ENCODE measurements at places on chromosomes 5 and 9. TPM values are rescaled to one million over a fixed set of nuclear protein-coding genes. Genes with fewer than 3 reads are reported as not detected.

DNA sequence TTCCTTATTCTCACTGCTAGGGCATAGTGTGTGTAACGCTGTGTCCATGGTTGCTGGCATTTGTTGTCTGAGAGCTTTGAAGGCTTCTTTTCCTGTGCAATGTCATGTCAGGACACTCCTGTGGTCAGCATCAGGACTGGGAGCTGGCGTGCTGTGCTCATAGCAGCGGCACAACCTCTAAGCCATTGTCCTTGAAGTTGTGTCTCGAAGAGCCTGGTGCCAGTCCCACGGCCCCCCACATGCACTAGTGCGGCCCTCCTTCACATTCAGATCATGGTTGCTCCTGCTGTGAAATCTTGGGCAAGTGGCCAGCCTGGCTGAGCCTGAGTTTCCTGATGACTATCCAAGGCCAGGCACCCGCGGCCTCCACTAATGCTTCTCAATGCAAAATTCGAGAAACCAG is 32.4 kb downstream of the PDZD2 start:
- H3K27me3 ChIP-seq: no peaks in the 10 kb centered on the region
- H3K27ac ChIP-seq: no peak overlapping the region
- no peak for DNase-seq
- H3K4me3 ChIP-seq: no peak overlapping the region
- H3K36me3 ChIP-seq: no peaks in the 10 kb centered on the region

The SPINK13 gene
- total RNA-seq: not detected

GRCh38 chr9:89677702-89678395 is 73.0 kb downstream of the GADD45G start:
- H3K4me1 ChIP-seq: no peaks in the 10 kb centered on the region
- H3K36me3 ChIP-seq: no peaks in the 10 kb centered on the region
- peak overlapping the region; percentile 46 for H3K27ac ChIP-seq
- H3K4me3 ChIP-seq: no peak overlapping the region
- DNase-seq: no peak
- no peaks in the 10 kb centered on the region for H3K27me3 ChIP-seq

- H3K4me3 ChIP-seq: no peak overlapping the region
- no peaks in the 10 kb centered on the region for H3K27me3 ChIP-seq
- no peaks in the 10 kb centered on the region for H3K4me1 ChIP-seq
- no peak overlapping the region for H3K27ac ChIP-seq
- DNase-seq: peak; percentile 10
Observed at GRCh38 chr9:133760713-133761290, 22.6 kb upstream of the SARDH start.

DNA sequence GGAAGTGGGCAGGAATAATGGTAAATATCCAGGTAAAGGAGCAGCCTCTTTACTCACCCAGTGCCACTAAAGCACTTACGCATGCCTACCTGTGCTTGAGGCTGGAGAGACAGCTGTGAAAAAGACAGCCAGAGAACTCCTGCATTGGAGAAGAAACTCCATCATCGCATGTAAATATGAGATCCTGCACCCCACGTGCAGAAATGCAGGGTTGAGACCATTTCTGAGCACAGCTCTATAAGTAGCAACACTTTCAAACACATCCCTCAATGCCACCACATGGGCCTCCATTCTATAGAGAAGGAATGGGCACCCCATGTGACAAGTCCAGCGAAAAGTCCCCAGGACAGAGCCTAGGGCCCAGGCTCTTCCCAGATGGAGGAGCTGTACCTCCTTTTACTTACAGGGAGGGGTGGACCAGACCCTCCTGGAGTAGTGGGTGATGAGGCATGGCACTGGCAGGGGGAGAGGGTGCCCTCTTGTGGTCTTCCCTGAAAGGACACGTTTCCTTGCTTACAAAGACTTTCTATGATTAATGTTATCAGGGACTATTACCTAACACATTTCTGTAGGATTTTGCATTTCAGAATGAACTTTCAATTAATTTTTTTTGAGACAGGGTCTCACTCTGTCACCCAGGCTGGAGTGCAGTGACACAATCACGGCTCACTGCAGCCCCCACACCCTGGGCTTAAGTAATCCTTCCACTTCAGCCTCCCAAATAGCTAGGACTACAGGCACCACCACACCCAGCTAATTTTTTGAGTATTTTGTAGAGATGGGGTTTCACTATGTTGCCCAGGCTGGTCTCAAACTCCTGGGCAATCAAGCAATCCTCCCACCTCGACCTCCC is 55.3 kb upstream of the IL17B start:
- no peaks in the 10 kb centered on the region for H3K36me3 ChIP-seq
- no peak overlapping the region for H3K4me3 ChIP-seq
- H3K4me1 ChIP-seq: no peaks in the 10 kb centered on the region
- H3K27me3 ChIP-seq: no peaks in the 10 kb centered on the region

GRCh38 chr9:126516936-126517832 is 96.5 kb upstream of the LMX1B start:
- H3K27ac ChIP-seq: no peak overlapping the region
- H3K4me3 ChIP-seq: peak overlapping the region; percentile 19
- H3K27me3 ChIP-seq: peaks cover 41% of the 10 kb centered on the region
- no peak for DNase-seq

DNA sequence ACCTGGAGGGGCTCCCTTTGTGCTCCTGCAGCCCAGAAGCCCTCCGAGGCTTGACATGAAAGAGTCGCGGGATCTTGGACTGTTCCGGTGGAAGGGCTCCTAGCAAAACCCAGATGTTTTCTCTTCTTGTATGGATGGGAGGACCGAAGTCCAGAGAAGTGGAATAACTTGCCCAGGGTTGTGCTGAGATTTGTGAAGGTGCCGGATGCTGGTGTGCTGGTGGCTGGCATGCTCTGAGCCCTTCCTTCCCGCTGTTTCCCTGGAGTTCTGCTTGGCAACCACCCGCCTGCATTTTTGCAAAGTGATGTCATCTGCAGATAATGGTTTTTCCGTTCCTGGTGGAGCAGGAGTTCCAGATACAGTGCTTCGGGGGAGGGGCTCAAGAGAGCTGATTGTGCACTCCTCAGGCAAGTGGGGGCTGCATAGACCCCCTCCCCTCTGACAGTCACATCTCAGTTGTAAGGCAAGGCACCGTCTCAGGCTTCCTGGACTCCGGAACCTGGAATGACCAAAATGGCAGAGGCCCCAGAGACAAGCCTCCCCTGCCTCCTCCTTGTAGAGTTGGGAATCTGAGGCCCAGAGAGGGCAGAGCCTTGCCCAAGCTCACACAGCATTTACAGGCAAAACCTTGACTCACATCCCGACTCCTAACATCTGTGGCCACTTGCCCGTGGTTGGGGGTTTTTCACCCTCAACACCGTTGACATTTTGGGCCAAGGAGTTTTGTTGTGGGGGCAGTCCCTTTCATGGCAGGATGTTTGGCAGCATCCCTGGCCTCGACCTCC is 157.0 kb downstream of the RGS3 start:
- DNase-seq: peak; percentile 88
- H3K4me3 ChIP-seq: no peak overlapping the region
- peak overlapping the region; percentile 87 for H3K27ac ChIP-seq
- peaks cover 9% of the 10 kb centered on the region for H3K4me1 ChIP-seq
- no peaks in the 10 kb centered on the region for H3K36me3 ChIP-seq

DNA sequence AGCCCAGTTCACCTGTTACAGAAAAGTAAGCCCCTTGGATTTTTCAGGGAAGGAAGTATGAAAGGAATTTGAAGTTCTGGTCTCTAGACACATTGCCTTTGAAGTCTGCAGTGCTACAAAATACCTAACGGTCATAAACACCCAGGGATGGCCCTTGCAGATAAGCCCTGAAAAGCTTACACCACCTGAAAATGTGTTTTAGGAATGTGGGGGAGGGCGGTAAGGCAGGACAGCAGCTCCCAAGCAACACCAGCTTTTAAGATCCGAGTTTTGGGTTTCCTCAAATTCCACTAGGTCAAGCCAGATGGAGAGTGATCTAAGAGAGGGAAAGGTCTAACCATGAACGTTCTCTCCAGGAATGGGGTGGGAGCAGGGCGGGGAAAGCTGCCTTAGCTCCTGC is 114.1 kb upstream of the PANK3 start:
- no peak for DNase-seq
- H3K4me3 ChIP-seq: no peak overlapping the region
- H3K36me3 ChIP-seq: no peaks in the 10 kb centered on the region
- H3K27me3 ChIP-seq: no peaks in the 10 kb centered on the region
- peaks cover 4% of the 10 kb centered on the region for H3K4me1 ChIP-seq
- no peak overlapping the region for H3K27ac ChIP-seq

DNA sequence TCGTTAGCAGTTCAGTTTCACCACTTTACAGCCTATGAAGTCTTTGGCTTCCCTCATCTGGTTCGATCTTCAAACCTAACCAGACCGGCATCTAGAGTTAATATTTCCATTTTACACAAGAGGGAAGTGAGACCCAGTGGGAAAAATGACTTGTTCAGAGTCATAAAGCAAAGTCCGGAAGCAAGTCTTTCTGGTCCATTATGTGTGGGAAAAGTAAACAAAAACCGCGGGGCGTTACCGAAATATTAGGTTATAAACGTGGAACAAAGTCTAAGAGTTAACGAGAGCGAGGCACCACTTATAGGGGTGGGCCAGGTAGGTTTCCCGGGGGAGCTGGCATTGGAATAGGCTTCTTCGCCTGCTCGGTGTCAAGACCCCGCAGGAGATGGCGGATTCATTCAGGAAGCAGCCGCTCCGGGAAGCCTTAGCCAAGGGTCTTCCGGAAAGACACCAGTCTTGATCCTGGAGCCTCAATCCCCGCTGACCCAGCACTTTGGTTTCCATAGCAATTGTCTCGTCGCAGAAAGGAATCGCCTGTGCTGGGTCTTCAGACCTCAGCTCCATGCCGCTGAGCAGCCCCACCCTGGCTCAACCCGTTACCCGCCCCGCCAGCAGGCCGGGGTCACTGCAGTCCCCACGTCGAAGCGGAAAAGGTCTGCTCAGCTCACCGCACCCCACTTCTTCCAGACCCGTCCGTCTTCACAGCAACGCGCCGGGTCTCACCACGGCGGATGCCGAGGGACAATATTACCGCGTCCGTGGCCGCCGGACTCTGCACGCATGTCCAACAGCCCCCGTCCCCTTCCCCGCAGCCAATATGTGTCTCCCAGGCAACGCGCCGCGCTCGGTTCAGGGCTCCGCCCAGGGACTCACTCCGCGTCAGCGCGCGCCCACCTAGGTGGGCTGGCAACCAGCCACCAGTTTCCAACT is at the start of gene C5orf52:
Gene C5orf52 (plus strand): TSS at position 872 of the 930 bp plus-strand sequence. CDS start 82 bp downstream, outside the sequence.
- no peaks in the 10 kb centered on the region for H3K27me3 ChIP-seq
- no peak within 1 kb of the TSS for H3K27ac ChIP-seq
- H3K4me1 ChIP-seq: no peaks in the 10 kb centered on the region
- H3K4me3 ChIP-seq: peak within 1 kb of the TSS; percentile 39
- H3K36me3 ChIP-seq: no peaks in the 10 kb centered on the region
- DNase-seq: peak; percentile 45

GRCh38 chr5:159412284-159413046 is 82.2 kb upstream of the IL12B start:
- no peak overlapping the region for H3K4me3 ChIP-seq
- H3K36me3 ChIP-seq: no peaks in the 10 kb centered on the region
- no peak for DNase-seq
- H3K27me3 ChIP-seq: no peaks in the 10 kb centered on the region
- no peak overlapping the region for H3K27ac ChIP-seq
- H3K4me1 ChIP-seq: no peaks in the 10 kb centered on the region

- H3K27me3 ChIP-seq: no peaks in the 10 kb centered on the region
- H3K4me3 ChIP-seq: no peak overlapping the region
- DNase-seq: no peak
- H3K4me1 ChIP-seq: peaks cover 12% of the 10 kb centered on the region
- H3K36me3 ChIP-seq: no peaks in the 10 kb centered on the region
- H3K27ac ChIP-seq: peak overlapping the region; percentile 95
Observed at GRCh38 chr9:110123341-110124095, 84.4 kb downstream of the C9orf152 start.

The ARHGEF37 gene
- 8.2 TPM for total RNA-seq

DNA sequence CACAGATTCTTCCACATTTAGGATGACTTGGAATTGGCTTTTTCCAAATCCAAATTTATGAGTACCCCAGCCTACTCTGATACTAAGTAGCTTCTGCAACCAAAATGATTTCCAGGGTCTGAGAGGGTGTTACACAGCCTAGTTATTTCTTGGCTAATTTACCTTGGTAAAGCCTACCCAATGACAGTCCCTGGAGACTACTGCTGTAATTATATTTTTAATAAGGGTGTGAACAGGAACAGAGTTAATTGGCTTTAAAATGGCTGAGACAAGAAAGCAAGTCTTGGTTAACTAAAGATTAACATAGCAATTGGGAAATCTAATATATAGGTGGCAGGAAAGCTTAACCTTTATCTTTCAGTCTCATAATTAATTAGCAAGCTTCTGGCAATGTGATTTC is 9.3 kb downstream of the PRLR start:
- H3K36me3 ChIP-seq: no peaks in the 10 kb centered on the region
- no peaks in the 10 kb centered on the region for H3K27me3 ChIP-seq
- peak overlapping the region; percentile 38 for H3K27ac ChIP-seq
- DNase-seq: no peak
- H3K4me1 ChIP-seq: peaks cover 9% of the 10 kb centered on the region

The RNF183 gene
- 0.82 TPM for total RNA-seq

DNA sequence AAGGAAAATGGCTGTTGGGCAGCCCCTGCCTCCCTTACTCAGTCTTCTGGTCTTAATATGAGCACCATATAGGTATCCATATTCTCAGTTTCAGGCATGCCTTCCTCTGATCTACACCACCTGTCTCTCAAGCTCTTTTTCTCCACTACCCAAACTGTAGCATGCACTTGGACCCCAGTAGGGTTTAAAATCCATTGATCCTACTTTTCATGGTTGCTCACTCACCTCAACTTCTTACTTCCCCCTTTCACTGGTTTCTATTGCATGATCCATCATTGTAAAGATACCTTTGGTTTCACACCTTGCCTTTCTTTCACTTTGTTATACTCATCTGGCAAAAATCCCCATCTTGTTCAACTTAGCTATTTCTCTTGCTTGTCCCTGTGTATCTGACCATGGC is 159.4 kb downstream of the KDM4C start:
- H3K36me3 ChIP-seq: no peaks in the 10 kb centered on the region
- DNase-seq: no peak
- no peak overlapping the region for H3K4me3 ChIP-seq
- H3K27me3 ChIP-seq: no peaks in the 10 kb centered on the region

The PLEKHG4B gene
- total RNA-seq: 0.37 TPM

The CCT5 gene
- 251 TPM for total RNA-seq

- H3K4me1 ChIP-seq: no peaks in the 10 kb centered on the region
- no peaks in the 10 kb centered on the region for H3K36me3 ChIP-seq
- H3K4me3 ChIP-seq: no peak overlapping the region
- no peak for DNase-seq
- H3K27me3 ChIP-seq: no peaks in the 10 kb centered on the region
Observed at GRCh38 chr9:92426501-92427145, 2.4 kb upstream of the OMD start.

The RAD23B gene
- 42.4 TPM for total RNA-seq

All from uterus (tissue), 4 donors.